ENCODE measurements at places on chromosomes 7 and 10.

GRCh38 chr10:32149252-32149955 lies 93.2 kb upstream of the KIF5B start:
- peak; percentile 91 for DNase-seq

GRCh38 chr10:14409247-14409646 lies 78.5 kb upstream of the FRMD4A start:
- DNase-seq: no peak

DNA sequence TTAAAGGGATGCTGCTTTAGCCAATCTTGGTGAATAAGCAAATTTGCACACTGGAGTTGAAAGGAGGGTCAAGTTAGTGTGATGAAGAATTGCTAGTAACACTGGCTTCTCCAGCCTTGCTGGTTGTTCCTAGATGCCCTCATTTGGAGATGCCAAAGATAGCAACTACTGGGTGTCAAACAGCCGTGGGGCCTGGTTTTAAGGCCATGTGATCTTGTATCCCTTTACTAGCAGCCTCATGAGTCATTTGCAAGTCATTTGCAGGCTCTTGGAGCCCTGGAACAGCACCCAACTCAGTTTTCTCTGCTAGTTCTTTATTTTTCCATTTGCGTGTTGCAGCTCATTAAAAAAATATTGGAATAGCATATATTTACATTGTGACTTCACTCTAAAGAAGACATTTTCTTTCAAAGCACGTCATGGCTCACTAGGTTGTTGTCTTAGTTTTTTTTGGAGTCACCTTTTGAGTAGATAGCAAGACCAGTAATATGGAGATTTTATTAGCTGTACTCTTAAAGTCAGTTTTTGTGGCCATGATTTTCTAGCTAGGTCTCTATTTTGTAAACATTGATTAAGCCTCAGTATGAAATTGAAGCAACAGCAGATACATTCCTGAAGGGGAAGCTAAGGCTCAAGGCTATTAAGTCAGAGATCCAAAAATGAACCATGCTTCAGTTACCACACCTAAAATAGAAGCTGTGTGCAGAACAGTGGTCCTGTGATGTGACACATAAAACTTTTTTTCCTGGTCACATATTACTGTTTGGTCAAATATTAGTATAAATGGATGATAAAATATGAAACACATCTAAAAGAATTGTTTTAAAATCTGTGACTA lies 1.3 kb downstream of the LSMEM1 start:
- peak; percentile 97 for DNase-seq

- no peak for DNase-seq
These were observed 34.0 kb upstream of the CD36 start for GRCh38 chr7:80604436-80604835.

- DNase-seq: peak; percentile 89
These were observed 18.3 kb downstream of the LEP start for GRCh38 chr7:128259131-128260061.

- DNase-seq: no peak
These were observed 10.1 kb upstream of the FOXL3 start for GRCh38 chr7:279821-280220.

DNA sequence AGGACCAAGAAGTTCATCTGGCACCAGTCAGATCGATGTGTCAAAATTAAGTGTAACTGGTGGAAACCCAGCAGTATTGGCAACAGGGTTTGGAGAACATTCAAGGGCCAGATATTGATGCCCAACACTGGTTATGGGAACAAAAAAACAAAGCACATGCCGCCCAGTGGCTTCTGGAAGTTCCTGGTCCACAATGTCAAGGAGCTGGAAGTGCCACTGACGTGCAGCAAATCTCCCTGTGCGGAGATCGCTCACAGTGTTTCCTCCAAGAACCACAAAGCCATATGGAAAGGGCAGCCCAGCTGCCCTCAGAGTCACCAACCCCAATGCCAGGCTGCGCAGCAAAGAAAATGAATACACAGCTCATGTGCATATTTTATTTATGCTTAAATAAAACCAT lies 10.1 kb upstream of the C7orf33 start:
- no peak for DNase-seq

GRCh38 chr10:74075906-74076305 lies 74.7 kb downstream of the AP3M1 start:
- DNase-seq: no peak

DNA sequence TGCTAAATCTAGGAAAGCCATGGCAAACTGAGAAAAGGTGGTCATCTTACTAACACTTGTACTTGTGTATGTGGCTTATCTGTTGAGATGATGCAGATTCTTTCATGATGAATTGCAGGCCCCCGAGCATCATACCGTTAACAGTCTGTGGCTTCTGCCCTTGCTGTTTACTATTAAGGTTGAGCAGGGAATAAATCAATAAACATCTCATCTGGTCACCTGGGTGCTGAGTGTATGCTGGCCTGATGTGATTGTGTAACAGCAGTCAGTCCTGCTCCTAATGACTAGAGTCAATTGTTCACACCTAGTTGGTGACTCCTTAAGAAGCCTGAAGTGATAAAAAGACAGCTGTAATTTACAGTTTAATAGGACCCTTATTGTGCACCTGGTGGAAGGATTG lies 8.3 kb upstream of the GNAT3 start:
- no peak for DNase-seq

GRCh38 chr10:79044036-79044632 lies 24.6 kb upstream of the ZMIZ1 start:
- no peak for DNase-seq

DNA sequence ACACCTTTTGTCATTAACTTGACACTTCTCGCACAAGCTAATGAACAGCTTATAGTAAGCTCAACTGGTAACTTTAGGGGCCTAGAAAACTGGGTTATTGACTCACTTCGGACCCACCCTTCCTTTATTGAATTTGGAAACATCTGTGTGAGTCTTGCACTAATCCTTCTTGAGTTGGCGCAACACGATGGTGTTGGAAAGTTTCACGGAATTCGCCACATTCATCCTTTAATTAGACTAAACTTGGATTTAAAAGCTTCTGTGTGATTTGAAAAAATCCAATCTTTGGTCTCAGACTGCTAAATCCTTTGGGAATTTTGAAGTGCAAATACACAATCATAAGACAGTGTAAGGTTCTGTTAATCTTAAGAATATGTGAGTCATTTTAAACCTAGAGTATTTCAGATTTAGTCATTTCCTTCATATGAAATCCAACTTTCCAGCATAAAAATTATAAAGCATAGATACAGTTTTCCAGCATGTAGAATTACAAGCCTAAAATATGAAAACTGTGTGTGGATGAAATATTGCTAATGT lies 15.1 kb downstream of the FZD8 start:
- no peak for DNase-seq

- DNase-seq: no peak
These were observed 65.2 kb downstream of the PTPRE start for GRCh38 chr10:127971963-127972615.

DNA sequence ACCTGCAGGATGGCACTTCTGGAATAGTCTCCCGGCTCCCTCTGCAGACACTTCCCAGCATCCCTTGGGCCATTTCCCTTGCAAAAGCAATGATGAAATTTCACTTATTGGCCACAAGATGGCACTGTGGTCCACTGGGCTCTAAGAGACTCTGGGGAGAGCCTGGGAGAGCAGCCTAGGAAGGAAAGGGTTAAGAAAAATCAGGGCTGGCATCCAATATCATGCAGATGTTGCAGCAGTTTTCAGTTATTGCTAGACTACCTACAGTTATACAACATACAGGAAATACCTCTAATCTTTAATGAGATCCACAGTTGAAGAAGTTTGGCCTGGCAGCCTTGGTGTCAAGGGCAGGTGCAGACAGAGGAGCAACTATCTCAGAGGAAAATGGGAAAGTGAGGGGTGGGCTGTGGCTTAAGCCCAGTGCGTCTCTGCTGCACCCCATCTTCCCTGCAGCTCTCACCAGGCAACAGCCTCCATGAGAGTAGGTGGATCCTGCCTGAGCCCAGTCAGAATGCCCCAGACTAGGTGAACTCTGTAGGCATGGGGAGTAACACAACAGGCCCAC lies 100.2 kb upstream of the PRSS58 start:
- peak; percentile 92 for DNase-seq

DNA sequence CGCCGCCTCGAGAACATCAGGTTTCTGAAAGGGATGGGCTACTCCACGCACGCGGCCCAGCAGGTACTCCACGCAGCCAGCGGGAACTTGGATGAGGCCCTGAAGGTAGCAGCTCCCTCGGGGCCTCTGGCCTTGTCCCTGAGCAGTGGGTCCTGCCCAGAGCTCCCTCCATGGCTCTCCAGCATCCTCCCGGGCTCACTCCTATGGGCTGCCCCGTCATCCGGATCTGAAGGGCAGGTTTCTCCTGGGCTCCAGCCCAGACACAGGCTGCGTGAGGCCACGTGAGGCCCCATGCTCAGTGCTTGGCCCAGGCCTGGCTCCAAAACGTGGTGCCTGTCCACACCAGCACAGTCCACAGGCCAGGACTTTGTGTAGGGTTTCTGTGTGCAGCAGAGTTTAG lies 32.5 kb downstream of the NUB1 start:
- no peak for DNase-seq

DNA sequence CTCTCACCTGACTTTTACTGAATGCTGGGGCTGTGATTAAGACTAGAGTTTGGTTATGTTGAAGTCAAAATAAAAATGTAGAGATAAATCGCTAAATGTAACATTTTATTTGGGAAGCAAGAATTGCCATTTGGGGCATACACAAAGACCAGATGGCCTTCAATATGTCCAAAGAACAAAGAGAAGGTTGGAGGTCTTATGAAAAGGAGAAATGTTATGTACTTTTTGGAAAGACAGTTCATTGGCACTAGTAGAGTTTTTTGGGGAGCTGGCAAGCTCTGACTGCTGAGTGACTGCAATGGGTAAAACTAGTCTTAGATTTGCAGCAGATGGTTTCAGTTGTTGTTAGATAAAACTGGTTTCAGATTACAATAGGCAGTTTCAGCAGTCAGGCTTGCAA lies 35.6 kb upstream of the GALNT17 start:
- no peak for DNase-seq

DNA sequence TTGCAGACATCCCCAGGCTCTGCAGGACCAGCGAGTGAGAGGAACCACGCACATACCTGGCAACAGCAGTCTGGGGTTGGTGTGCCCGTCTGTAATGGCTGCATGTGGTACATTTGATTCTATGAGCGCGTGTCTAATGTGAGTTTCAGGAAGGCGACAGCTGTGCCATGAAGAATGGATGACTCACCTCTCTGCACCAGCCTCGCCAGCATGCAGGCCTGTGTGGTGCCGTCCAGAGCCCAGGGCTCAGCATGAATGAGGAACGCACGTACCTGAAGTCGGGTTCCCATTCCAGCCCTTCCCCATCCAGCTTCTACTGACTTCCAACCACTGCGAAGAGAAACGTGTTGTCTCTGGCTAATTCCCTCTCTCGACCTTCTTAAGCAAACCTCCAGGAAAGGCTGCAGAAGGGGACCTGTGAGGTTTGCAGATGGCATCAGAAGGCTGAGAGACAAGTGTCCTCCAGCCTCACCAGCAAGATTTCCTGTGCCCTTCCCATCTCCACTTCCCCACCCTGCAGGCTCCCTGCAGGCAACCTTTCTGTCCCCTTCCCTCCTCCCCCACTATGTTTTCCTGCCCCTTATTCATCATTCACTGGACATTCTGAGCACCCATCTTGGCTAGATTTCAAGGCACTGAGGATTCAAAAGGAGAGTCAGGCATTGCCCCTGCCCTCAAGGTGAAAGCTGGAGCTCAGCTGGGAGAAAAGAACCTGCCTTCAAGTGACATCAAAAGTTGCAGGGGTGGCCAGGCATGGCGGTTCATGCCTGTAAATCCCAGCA lies 54.3 kb downstream of the ASB13 start:
- peak; percentile 84 for DNase-seq

GRCh38 chr7:71308096-71308495 lies 176.2 kb downstream of the GALNT17 start:
- DNase-seq: peak; percentile 75

GRCh38 chr10:91887272-91888076 lies 21.8 kb downstream of the FGFBP3 start:
- DNase-seq: peak; percentile 49

GRCh38 chr7:135886345-135887132 lies 90.6 kb downstream of the MTPN start:
- DNase-seq: no peak

GRCh38 chr10:132455986-132456847 lies 59.2 kb downstream of the PWWP2B start:
- no peak for DNase-seq

DNA sequence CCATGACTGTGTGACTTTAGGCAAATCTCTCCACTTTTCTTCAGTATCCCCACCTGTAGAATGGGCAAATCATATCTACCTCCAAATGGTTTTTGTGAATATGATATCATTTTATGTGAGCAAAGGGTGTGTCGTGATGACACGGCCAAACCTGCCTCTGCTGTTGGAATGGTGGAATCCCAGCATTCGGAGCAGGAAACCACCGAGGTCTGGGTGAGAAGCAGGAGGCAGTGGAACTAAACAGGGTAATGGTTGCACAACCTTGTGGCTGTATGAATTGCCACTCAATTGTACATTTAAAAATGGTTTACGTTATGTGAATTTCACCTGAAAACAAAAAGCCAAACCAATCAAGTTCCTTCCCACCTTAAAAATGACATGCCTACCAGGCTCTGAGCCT lies 131.4 kb upstream of the ZMIZ1 start:
- DNase-seq: no peak
